ENCODE measurements at places on chromosomes 12 and 14.

DNA sequence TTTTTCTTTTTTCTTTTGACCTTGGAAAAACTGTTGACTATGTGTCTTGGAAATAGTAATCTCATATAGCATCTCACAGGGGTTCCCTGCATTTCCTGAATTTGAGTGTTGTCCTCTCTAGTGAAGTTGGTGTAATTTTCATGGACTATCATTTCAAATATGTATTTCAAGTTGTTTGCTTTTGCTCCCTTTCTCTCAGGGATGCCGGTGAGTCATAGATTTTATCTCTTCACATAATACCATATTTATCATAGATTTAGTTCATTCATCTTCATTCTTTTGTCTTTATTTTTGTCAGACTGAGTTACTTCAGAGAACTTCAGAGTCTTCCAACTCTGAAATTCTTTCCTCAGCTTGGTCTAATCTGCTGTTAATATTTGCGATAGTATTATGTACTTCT, 1320.6 kb downstream of the LRFN5 start:
- no peak for DNase-seq

GRCh38 chr14:105313381-105314286, 914 bp upstream of the PACS2 start:
- no peak for DNase-seq

DNA sequence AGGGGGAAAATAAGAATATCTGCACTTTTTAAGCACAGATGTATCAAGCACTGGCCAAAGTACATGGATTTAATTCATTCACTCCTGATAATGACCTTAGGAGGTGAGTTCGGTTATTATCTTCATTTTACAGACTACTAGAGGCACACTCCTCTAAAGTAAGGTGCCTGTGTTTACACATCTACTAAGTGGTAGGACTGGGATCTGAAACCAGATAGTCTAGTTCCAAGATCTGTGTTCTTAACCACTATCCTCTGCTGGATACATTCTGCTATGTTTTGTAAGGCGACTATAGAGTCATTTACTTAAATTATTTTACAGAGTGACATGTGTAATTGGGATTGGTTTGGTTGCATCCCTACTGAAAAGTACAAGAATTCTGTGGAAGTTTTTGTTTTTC, 175.3 kb downstream of the ESR2 start:
- no peak for DNase-seq

DNA sequence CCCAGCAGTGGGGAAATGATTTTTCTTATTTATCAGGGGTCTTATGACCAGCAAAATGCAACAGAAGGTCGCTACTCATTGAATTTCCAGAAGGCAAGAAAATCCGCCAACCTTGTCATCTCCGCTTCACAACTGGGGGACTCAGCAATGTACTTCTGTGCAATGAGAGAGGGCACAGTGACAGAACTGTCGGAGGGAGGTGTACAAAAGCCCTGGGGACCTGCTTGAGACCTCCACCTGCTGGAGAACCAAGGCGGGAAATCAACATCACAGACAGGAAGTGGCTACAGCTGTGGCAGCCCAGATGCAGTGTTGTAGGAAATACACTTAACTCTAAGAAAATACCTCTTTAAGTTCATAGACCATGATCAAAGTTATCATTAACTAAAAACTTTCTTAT, 250.9 kb upstream of the OR4E1 start:
- DNase-seq: no peak

- peak; percentile 5 for DNase-seq
Observed at GRCh38 chr12:7190268-7191055, 976 bp downstream of the PEX5 start.

GRCh38 chr12:12885096-12885792, 6.1 kb upstream of the GPRC5A start:
- DNase-seq: no peak

DNA sequence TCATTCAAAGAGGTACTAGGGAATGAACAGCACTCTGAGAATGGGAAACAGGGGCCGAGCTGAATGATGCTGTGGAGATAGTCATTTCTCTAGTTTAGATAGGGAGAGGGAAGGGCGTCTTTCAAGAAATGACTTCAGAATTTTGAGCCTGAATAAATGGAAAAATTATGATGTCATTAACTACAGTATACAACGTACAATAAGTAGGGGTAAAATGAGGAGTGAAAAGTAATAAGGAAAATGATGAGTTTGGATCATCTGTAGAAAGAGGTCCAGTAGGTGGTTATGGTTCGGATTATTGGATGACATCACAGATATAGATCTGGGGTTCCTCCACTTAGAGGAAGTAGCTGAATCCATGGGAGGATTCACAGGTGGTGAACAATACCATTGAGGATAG, 960.0 kb downstream of the DIO2 start:
- DNase-seq: no peak

DNA sequence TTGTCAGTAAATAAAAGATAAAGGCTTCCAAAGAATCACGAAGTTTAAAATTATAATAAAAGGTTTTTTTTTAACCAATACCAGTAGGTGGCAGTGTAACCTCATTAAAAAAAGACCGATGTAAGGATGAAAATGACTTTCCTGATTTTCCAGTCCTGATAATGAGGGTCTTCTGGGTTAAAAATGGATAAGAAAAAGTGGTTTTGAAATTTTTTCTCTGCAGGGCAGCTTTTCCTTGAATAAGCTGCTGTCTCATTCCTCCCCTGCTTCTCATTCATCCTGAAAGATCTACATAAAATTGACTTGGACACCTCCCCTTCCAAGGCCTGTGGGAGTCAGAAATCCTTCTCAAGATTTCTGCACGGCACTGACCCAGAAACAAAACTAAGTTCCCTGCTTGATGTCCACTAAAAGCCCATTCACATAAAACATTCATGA, 58.9 kb upstream of the FBXO33 start:
- DNase-seq: peak; percentile 57
